Central memory CD4-positive, alpha-beta T cell (primary cell): ENCODE measurements at places on chromosomes 3 and 15.

DNA sequence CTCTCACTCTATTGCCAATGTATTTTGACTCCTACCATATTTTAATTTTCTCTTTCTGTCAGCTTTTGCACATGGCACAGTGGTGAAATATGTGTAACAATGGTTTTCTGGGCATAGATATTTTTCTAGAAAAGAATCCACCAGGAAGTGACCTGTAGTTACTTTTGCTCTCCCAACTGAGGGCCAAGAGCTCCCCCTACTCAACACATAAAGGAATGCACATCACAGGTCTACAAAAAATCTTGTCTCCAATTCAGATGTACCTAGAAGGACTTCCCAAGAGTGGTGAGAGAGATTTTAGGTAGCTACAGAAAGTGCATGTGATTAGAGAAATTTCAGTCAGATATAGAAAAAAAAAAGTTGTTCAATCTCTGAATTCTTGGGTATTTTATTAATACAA, 15.6 kb downstream of the CPA3 start:
- no peak for DNase-seq

- DNase-seq: no peak
Measured at GRCh38 chr3:61725851-61726333, 164.5 kb downstream of the PTPRG start.

DNA sequence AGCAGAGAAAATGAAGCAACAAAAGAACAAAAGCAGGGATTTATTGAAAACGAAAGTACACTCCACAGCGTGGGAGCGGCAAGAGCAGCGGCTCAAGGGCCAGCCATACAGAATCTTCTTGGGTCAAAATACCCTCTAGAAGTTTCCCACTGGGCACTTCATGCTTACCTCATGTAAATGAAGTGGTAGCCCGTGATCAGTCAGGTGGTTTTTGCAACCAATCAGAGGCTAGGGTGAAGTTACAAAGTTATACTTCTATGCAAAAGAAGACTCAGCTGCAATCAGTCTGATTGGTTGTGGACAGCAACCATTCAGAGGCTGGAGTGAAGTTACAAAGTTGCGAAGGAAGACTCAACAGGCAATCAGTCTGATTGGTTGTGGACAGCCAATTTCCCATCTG, 37.8 kb upstream of the TRH start:
- peak; percentile 46 for DNase-seq

GRCh38 chr3:143753006-143753405, 95.3 kb downstream of the SLC9A9 start:
- DNase-seq: no peak

- DNase-seq: no peak
Measured at GRCh38 chr3:12409684-12410596, 74.3 kb upstream of the TSEN2 start.

DNA sequence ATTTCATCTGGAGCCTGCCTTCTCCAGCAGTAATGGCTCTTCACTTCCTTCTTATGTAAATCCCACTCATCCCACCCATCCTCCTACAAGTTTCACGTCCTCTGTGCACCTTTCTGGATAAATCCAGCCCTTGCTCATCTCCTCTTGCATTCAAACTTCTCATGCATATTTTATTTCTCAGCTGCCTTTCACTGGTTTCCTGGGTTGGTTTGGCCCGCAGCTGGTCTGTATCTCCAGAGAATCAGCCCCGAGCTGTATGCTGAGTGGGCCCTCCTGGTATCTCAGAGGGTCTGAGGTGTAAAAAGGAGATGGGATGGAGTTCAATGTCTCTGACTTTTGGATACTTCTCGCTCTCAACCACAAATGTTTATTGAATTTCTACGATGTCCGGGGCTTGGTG, 248.6 kb upstream of the FEZF2 start:
- DNase-seq: no peak

GRCh38 chr15:86115145-86115801, 35.6 kb downstream of the AGBL1 start:
- no peak for DNase-seq

- DNase-seq: no peak
Measured at GRCh38 chr3:187295316-187296034, 3.9 kb upstream of the MASP1 start.

GRCh38 chr3:179682426-179683080, 29.7 kb downstream of the USP13 start:
- DNase-seq: no peak
